ENCODE measurements at places on chromosomes 16 and 17. TPM values are rescaled to one million over a fixed set of nuclear protein-coding genes. Genes with fewer than 3 reads are reported as not detected.
A peak's percentile ranks its signal among the peaks of the same experiment; 100 is the strongest.

KIF2B gene
- not detected for polyA plus RNA-seq

- peak; percentile 35 for DNase-seq
- no peaks in the 10 kb centered on the region for H3K36me3 ChIP-seq
- H3K4me3 ChIP-seq = no peak overlapping the region
- H3K27me3 ChIP-seq = no peaks in the 10 kb centered on the region
- no peaks in the 10 kb centered on the region for H3K4me1 ChIP-seq
Observed at GRCh38 chr16:12095275-12096156, 119.0 kb downstream of the SNX29 start.

- DNase-seq = no peak
- H3K27ac ChIP-seq = no peak overlapping the region
- H3K4me1 ChIP-seq = peaks cover 27% of the 10 kb centered on the region
- H3K4me3 ChIP-seq = no peak overlapping the region
- H3K36me3 ChIP-seq = no peaks in the 10 kb centered on the region
Observed at GRCh38 chr17:8700546-8700945, 44.1 kb downstream of the CCDC42 start.

GRCh38 chr17:50462446-50462845 is 6.2 kb downstream of the CHAD start:
- DNase-seq = no peak
- H3K27me3 ChIP-seq = peaks cover 2% of the 10 kb centered on the region
- H3K4me3 ChIP-seq = no peak overlapping the region
- no peak overlapping the region for H3K27ac ChIP-seq
- H3K36me3 ChIP-seq = peaks cover 33% of the 10 kb centered on the region

DNA sequence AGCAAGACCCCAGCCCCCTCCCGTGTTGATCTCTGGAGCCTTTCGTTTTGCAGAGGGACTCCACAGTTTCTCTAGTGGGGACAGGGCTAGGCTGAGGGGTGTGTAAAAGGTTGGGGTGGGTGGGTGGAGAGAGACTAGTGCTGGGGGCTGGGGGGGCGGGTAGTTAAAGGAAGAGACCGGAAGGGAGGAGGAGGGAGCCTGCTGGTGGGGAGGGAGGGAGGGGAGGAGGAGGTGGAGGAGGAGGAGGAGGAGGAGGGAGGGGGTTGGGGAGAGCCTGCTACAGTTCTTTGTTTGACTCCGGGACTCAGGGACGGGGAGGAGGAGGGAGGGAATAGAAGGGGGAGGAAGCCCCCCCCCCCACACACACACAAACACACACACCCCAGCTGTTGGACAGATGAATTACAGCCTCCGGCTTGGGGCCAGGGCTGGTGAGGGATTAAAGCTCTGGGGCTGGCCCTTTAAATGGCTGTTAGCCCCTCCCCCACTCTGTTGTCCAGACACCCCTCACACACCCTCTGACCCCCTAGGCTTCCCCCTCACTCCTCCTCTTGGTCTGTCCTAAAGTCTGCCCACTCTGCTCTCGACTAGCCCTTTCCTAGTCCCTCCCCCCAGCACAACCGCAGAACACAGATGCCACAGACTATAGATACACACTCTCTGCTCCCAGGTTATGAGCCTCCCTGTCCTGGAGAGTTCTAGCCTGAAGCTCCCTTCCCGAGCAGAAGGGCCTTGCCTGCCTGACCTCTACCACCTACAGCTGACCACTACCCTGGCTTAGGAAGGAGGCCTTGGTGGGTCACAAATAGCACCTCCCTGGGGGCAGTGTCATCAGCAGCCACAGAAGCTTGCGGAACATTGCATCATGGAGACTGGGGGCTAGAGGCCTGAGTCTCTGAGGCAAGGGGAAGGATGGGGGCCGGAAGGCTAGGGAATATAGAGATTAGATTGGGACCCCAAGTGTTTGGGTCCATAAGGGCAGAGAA is 4.4 kb downstream of the KDM6B start:
- no peaks in the 10 kb centered on the region for H3K27me3 ChIP-seq
- peak; percentile 66 for DNase-seq
- peak overlapping the region; percentile 96 for H3K27ac ChIP-seq
- H3K36me3 ChIP-seq = peaks cover 4% of the 10 kb centered on the region
- H3K4me1 ChIP-seq = peaks cover 45% of the 10 kb centered on the region

DNA sequence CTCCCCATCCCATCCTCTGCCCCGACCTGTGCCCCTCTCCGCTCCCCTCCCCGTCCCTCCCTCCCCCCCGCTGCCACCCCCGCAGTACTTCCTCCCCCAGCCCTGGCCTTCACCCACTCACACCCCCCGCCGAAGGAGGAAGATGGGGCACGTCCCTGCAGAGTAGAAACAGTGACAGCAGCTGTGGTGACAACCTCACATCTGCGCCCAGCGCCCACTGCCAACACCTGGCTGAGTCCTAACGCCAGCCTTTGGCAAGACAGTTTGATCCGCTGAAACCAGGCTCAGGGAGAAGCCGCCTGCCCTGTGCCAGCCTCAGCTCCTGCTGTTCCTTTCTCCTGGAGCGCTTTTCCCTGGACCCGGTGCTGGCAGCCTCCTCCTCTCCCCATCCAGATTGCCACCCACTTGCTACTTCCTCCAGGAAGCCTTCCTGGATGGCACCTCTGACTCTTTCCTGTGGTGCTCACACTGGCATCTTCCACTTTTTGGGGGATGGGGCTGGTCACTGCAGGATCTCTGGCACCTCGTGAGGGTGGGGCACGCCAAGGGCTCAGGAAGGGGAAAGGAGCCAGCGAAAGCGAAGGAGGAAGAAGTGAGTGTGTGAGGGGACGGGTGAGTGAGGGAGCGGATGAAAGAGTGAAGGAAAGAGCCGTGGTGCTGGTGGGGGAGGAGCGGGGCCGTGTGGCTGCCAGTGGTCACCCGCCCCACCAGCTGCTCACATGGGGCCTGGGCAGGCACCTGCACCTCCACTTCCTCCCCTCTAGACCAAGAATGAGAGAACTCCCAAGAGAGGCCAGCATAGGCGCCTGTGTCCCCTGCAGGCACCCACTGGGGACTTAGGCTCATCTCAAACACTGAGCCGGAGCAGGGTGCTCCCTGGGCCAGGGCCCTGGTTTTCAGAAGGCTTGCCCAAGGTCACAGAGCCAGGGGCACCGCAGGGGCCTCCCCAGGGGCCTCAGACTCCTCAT is 27.0 kb downstream of the ZFPM1 start:
- no peak overlapping the region for H3K27ac ChIP-seq
- no peak overlapping the region for H3K4me3 ChIP-seq
- H3K36me3 ChIP-seq = peaks cover 8% of the 10 kb centered on the region
- H3K4me1 ChIP-seq = peaks cover 84% of the 10 kb centered on the region

DNA sequence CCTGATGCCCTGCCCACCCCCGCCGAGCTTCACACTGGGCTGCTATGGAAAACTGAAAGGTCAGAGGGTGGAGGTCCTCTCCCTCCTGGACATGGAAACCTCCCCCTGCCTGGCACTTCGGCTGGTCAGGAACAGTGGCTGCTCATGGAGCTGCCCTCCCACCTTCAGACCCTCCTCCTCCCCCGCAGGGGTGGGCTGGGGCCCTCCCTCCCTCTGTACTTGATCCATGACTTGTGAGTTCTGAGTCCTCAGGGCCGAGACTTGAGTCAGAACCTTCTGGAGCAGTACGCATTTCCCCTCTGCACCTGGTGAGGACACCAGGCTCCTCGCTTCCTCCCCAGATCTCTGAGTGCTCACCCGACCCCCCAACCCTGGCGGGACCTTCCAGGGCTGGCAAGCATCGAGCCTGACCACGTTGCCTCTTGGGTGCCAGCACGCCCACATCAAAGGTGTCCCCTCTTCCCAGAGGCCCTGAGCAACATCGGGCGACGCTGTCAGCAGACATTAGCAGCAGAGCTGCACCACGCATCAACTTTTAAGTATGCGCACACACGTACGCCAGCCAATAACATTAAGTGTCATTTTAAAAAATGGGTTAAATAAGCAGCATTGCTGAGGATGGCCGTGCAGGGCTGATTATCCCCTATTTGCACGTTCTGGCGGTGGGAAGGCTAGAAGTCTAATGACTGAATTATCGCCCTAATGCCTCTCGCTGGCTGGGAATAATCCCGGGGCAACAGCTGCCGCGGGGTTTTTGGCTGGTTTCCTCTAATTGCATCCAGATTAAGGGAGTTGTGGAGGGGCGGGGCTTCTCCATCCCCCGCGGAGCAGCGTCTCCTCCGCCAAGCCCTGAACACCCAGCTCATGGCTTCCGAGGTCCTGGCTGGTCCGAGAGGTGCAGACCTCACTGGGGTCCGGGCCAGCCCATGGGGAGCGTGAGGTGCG is 98.0 kb downstream of the TBC1D16 start:
- no peak for DNase-seq
- H3K4me3 ChIP-seq = no peak overlapping the region
- H3K27ac ChIP-seq = no peak overlapping the region
- H3K27me3 ChIP-seq = no peaks in the 10 kb centered on the region
- H3K36me3 ChIP-seq = peaks cover 41% of the 10 kb centered on the region

DNA sequence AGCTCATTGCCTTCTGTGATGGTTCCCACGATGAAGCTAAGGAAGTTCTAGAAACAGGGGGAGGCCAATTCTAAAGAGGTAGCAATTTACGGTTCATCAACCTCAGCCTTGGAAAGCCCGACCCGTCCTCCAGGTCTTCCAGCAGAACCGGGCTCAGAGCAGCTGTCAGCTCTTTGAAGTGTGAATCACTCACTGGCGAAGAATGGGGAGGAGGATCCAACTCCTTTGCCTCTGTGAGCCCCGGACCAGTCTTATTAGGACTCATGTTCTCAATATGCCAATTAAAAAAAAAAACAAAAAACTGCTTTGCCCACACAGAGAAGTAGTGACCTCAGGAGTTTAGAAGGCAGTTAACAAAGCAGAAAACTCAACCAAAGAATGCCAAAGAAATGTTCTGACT is 31.4 kb downstream of the STX8 start:
- peaks cover 2% of the 10 kb centered on the region for H3K36me3 ChIP-seq
- no peak overlapping the region for H3K4me3 ChIP-seq
- no peaks in the 10 kb centered on the region for H3K4me1 ChIP-seq
- DNase-seq = no peak
- no peak overlapping the region for H3K27ac ChIP-seq
- no peaks in the 10 kb centered on the region for H3K27me3 ChIP-seq

All from large intestine (tissue), 12 donors.